SK-MEL-5 (cell line): ENCODE measurements at places on chromosomes 16 and 17. TPM values are rescaled to one million over a fixed set of nuclear protein-coding genes. Genes with fewer than 3 reads are reported as not detected.

Gene CCDC144A
- 0.61 TPM in 1 of 2 replicates, not detected in the other for total RNA-seq

Gene TBC1D3H
- total RNA-seq, result not detected in 2 replicates

Gene MEIOC
- total RNA-seq, result 0.11 and 0.16 TPM in 2 replicates

Gene MBTPS1
- 48.7 and 52.3 TPM in 2 replicates for total RNA-seq

GRCh38 chr16:18050777-18051176 is 285.8 kb downstream of the NPIPA8 start:
- no peak for DNase-seq

DNA sequence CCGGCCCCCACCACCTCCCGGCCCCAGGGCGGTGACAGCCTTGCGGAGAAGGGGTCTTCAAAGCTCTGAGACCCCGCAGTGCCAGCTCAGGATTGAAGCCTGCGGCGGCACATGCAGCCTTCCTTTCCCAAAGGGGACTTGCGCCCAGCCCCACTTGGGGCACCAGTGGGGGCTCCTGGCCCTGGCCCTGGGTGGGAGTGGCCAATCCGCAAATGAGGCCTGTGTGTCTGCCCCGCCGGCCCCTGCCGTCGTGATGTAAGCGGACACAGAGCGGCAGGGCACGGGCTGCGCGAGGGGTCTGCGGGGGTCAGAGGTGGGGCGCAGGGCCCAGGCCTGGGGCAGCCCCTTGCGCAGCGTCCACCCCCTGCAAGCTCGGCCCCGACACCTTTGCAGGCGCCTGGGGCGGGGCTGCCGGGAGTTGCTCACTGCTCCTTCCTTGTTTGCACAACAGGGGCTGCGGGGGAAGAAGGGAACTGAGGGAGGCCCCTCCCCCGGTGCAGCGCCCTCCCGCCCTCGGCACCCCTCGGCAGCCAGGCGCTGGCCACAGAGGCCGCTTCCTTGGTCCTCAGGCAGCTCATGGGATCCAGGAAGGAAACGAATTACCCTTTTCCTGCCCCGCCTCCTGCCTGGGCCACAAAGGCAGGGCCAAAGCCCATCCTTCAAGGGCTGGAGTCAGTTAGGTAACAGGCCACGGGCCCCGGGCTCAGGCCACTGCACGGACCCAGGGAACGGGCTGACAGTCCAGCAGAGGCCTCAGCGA is 2.9 kb downstream of the SLC16A3 start:
- peak; percentile 76 for DNase-seq

DNA sequence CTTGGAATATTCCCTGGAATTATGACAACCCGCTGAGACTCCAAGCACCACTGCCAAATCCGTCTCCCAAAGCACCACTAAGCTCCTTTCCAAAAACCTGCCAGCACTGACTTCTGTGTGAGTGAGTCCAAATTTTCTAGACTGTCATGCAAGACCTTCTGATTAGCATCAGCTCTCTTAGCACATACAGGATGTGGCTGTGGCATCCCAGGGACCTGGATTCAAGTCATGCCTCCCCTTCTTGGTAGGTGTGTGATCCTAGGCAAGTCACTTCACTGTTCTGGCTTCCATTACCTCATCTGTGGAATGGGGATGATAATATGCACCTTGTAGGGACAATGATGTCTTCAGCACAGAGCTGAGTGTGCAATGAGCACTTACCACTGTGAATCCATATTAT is 38.3 kb upstream of the USP7 start:
- no peak for DNase-seq

GRCh38 chr16:86257546-86257945 is 252.8 kb upstream of the FOXF1 start:
- no peak for DNase-seq

- peak; percentile 70 for DNase-seq
Observed at GRCh38 chr17:81621494-81622130, 15.3 kb downstream of the NPLOC4 start.

DNA sequence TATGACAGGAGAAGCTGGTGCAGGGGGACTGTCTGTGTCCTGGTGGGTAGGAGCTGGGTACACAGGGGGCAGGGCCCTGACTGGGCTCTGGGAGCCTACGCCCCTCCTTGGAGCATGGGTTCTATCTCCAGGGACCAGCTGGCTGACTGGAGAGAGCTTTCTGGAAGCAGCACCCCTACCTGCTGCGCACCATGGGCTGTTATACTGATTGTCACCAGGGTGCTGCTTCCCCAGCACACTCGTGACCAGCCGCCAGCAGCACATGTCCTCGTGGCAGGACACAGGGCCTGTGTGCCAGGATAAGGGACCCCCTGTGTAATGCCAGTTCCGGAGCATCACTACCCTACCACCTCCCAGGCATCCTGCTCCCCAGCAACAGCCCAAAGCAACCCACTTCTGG is 106.0 kb downstream of the AMFR start:
- DNase-seq, result no peak

- no peak for DNase-seq
Observed at GRCh38 chr16:22358000-22358399, 16.4 kb downstream of the CDR2 start.

DNA sequence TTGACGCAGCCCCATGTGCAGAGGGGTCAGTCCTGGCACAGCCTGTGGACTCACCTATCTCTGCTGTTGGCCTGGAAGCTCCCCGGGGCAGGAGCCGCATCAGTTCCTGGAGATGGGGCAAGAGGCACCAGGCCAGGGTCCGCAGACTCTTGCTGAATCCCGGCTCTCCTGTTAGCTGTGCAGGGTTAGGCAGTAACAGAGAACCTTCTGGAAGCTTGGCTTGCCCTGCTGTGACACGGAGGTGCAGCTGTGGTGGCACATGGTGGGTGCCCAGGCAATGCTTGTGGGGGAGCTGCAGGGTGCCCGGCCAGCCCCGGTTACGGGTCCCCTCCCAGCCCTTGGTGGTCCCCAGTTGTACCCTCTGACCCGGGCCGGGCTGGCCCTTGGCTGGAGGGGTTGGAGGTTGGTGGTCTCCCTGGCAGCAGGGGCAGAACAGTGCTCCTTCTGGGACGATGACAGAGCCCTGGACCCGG is 26.0 kb upstream of the ZNF469 start:
- no peak for DNase-seq

DNA sequence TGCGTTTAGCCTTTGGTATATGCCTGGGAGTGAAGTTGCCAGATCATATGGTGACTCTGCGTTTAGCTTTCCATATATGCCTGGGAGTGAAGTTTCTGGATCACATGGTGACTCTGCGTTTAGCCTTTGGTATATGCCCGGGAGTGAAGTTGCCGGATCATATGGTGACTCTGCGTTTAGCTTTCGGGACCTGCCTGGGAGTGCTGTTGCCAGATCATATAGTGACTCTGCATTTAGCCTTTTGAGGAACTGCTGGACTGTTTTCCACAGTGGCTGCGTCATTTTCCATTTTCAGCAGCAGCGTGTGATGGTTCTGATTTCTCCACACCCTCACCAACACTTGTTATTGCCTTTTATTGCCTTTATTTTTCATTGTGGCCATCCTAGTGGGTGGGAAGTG is 73.0 kb downstream of the OR1D5 start:
- DNase-seq, result no peak

DNA sequence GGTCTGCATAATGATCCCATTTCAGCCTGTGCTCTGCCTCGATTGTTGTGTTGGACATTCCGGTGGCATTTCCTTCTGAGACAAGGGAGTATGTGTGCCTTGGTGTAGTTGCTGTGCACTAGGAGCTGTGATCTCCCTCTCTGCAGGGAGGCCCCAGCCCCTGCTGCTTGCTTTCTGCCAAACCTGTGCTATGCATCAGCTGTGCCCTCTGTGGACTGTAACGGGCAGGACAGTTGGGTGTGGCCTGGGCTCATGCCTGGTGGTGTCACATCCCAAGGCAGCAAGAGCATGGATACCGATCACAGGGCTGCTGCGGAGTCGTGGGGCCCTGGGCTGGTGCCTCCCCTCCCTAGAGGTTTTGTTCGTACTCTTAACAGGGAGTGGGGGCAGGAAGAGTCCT is 3.8 kb upstream of the JPT2 start:
- DNase-seq, result no peak

DNA sequence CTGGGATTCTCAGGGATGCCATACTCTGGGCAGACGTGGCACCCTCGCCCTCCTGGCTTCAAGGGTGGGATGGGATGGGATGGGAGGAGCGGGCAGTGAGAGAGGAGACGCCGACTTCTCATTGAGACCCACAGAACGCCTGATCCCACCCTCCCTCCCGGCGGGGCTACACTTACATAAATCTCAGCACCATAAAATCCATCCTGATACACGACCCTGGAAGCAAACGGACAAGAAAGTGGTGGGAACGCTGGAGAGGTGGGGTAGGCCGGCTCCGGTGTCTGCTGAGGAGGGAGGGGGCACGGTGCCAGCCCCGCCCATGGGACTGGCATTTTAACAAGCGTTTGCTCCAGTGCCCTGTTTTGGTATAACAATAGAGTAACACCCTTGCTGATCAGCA is 21.9 kb downstream of the ENGASE start:
- no peak for DNase-seq

GRCh38 chr16:12208341-12209035 is 232.0 kb downstream of the SNX29 start:
- DNase-seq, result no peak

DNA sequence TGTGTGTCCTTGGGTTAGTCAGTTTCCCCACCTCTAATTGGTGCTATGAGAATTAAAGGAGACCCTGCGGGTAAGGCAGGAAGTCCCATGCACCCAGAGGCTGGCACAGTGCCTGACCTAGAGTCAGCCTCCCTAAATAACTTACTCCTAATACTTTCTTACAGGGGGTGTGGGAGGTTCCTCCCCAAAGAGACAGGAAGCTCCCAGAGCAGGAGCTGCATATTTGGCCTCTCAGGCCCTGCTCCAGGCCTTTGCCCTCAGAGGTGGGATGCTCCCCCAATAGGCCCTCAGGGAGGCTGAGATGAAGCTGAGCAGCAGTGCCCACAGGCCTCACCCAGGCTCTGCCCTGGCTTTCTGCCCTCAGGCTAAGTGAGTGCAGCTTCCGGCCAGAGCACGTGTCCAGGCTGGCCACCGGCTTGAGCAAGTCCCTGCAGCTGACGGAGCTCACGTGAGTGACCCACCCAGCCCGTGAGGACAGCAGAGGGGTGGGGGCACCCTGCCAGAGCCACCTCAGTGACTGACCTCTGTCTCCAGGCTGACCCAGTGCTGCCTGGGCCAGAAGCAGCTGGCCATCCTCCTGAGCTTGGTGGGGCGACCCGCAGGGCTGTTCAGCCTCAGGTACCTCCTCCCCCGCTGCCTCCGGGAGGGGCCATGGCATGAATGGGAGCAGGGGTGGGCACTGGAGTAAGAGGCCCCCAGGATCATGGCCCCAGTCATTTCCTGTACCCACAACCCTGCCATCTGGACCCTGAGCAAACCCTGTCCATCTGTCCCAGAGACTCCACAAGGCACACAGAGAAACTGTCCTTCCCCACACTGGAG is 31.1 kb upstream of the CPNE2 start:
- peak; percentile 53 for DNase-seq

DNA sequence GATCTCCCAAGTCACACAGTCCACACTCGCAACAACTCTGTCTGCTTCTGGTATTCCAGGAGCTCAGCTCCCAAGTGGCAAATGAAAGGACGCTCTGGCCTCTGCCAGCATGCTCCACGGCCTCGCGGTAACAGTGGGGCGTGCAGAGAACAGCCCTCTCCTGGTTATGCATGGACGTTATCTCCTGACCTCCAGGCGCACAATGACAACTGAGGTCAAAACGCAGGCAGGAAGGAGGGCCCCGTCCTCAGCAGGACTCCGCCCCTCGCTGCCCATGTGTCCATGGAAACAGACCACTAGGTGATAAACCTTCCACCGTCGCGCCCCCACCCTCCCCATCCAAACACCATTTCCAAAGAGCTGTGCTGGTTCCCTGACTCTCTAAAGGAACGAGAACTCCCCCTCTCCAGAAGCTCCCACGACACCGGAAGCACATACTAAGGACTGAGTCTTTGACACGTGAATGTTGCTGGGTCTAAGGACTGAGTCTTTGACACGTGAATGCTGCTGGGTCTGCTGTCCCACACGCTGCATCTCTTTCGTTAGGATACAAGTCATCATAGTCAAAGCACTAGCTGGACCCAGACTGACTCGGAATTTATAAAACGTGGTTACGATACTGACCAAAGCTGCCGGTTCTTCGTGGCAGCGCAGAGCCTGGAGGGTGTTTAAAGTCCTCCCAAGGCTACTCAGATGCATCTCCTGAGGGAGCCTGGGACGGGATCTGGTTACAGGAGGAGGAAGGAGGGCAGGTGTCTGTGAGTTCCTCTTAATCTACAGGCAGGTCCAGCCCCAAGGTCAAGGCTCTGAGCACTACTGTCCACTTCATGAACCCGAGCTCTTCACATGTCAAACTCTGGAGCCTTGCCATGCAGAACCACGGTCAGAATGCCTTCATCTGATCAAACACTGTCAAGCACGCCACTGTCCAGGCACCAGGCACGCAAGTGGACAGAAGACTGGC is 43.9 kb downstream of the KLHDC4 start:
- no peak for DNase-seq

GRCh38 chr17:31534223-31534888 is 142.9 kb downstream of the RAB11FIP4 start:
- no peak for DNase-seq

- peak; percentile 45 for DNase-seq
Observed at GRCh38 chr17:78362671-78363070, 2.8 kb upstream of the SOCS3 start.

DNA sequence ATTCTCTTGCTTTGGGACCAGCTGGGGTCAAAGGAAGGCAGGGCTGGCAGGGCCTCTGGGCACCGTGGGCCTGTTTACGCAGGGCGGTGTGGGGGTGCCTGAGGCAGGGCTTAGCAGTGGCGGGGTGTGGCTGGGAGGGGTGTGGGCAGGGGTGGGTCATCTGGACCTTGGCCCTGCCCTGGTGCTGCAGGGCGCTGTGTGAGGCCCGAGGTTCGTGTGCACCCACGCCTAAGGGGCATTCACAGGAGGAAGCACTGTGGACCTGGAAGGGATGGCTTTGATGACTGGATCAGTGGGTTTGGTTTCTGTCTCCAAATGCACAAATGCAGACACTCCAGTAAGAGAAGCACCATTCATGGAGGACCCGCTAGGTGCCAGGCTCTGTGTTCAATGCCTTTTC is 37.3 kb downstream of the BCO1 start:
- DNase-seq, result no peak
